ENCODE measurements at places on chromosomes 12 and 14. TPM values are rescaled to one million over a fixed set of nuclear protein-coding genes. Genes with fewer than 3 reads are reported as not detected.

RTN1 gene
- not detected for total RNA-seq

DDIT3 gene
- total RNA-seq: 32.9 TPM

ANG gene
- total RNA-seq: 7.5 TPM

CCDC184 gene
- 1.1 TPM for total RNA-seq

PPFIA2 gene
- 0.71 TPM for total RNA-seq

GLTP gene
- total RNA-seq: 60.6 TPM

CPNE6 gene
- not detected for total RNA-seq

TDRD9 gene
- under 0.01 TPM for total RNA-seq

TAS2R50 gene
- not detected for total RNA-seq

NGDN gene
- 26.8 TPM for total RNA-seq

SMAGP gene
- total RNA-seq: 31.9 TPM

KITLG gene
- 8.1 TPM for total RNA-seq

ALG10 gene
- 5.7 TPM for total RNA-seq

CPM gene
- 34.0 TPM for total RNA-seq

TRPV4 gene
- 2.5 TPM for total RNA-seq

TAS2R30 gene
- not detected for total RNA-seq

DEPDC4 gene
- not detected for total RNA-seq

PPP4R3A gene
- 30.0 TPM for total RNA-seq

PPP1CC gene
- 156 TPM for total RNA-seq

CIROP gene
- total RNA-seq: not detected

ALX1 gene
- total RNA-seq: 2.3 TPM

FANCM gene
- 4.9 TPM for total RNA-seq

ATN1 gene
- total RNA-seq: 13.8 TPM

AQP2 gene
- total RNA-seq: not detected

TPPP2 gene
- total RNA-seq: not detected

GUCY2C gene
- total RNA-seq: not detected

PWP1 gene
- total RNA-seq: 73.2 TPM

KCNMB4 gene
- under 0.01 TPM for total RNA-seq

AKAP6 gene
- total RNA-seq: 5.5 TPM

POC1B gene
- total RNA-seq: 11.8 TPM

CLECL1 gene
- not detected for total RNA-seq

CCDC196 gene
- not detected for total RNA-seq

SRGAP1 gene
- 6.2 TPM for total RNA-seq

TMEM119 gene
- total RNA-seq: 7.2 TPM

PMEL gene
- total RNA-seq: 0.58 TPM

COX8C gene
- not detected for total RNA-seq

IL26 gene
- not detected for total RNA-seq

NINJ2 gene
- not detected for total RNA-seq

GNG2 gene
- 38.6 TPM for total RNA-seq

IKZF4 gene
- total RNA-seq: 2.6 TPM

SERPINA9 gene
- not detected for total RNA-seq

VPS29 gene
- 78.7 TPM for total RNA-seq

LRRIQ1 gene
- total RNA-seq: under 0.01 TPM

PRICKLE1 gene
- 17.0 TPM for total RNA-seq

ASIC1 gene
- total RNA-seq: 1.4 TPM

NTS gene
- not detected for total RNA-seq

RHOJ gene
- not detected for total RNA-seq

HSPB8 gene
- 18.7 TPM for total RNA-seq

NRDE2 gene
- 9.0 TPM for total RNA-seq

TECPR2 gene
- 15.6 TPM for total RNA-seq

GLIPR1L1 gene
- not detected for total RNA-seq

NKX2-8 gene
- not detected for total RNA-seq
